ENCODE measurements at places on chromosomes 6 and 20. TPM values are rescaled to one million over a fixed set of nuclear protein-coding genes. Genes with fewer than 3 reads are reported as not detected.

The KIFC1 gene
- 83.7 TPM for total RNA-seq

DNA sequence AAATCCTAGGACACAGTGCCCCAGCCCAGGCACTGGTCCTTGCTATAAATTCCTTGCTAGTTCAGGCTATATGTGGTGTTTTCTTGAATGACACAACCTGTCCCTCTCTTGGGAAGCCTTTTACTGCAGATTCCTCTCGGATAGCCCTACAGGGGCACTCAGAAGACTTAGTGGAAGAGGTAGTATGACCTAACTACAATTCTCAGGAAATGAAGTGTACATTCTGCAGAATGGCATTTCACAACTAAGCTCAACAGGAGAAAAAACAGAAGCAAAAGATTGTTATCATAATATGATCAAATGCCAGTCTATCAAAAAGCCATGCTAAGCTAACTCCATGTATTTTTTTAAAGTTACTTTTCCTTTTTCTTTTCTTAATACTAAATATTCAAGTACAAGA, 66.3 kb upstream of the FBXL4 start:
- no peak for DNase-seq

- no peak for DNase-seq
Measured at GRCh38 chr6:41707565-41708200, 27.7 kb downstream of the TFEB start.

DNA sequence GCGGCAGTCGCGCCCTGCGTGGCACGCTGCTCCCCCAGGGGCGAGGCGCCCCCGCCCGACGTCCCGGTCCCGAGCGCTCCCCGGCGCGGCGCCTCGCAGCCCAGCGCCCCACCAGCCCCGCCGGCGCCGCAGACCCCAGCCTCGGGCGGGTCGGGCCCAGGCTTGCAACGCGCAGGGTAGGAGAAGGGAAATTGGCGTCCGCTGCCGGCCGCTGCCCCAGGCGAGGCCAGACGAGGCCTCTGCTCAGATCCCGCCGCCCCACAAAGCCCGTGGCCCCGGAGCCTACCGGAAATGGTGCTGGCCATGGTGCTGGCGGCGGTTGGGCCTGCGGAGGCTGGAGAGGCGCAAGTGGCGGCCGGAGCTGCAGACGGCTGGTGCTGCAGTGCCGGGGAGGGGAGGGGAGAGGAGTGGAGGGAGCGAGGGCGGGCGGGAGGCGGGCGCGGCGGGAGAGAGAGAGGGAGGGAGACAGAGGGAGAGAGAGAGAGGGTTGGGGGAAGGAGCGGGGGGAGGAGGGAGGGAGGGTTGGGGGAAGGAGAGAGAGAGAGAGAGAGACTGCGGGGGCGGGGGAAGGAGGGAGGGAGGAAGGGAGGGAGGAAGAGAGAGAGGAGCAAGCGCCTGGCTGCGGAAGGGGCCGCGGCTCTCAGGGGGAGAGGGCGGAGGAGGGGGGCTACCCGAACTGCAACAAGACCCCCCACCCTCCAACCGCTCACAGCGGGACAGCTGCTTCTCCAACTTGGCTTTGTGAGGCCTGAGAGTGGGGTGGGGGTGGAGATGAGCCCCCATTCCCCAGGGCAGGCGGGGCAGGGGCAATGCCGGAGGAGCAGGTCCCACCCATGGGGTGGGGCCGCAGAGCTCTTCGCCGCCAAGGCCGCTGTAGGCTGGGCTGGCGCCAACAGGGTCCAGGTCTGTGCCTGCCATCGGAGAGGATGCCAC, at the start of gene STMN3:
Gene STMN3, minus strand, starts transcription at position 384 of the 933 bp plus-strand sequence. Its CDS starts 79 bp downstream, at position 305.
- peak; percentile 96 for DNase-seq

GRCh38 chr20:10609770-10610169, 64.0 kb downstream of the JAG1 start:
- DNase-seq = no peak

DNA sequence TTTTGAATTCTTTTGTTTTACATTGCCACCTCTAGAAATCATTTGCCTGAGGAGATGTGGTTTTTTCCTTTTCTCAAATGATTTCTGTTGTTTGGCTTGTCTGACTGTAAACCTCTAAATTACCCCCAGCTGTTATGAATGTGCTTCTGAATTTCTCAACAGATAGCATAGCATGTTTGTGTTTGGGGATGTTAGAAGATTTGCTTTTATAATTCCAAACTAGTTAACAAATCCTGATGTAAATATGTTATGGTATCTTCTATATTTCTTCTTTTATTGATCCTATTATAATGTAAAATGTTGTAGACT, 31.6 kb upstream of the EZR start:
- DNase-seq = no peak

The NRSN1 gene
- not detected for total RNA-seq

The RGS19 gene
- 15.9 TPM for total RNA-seq

DNA sequence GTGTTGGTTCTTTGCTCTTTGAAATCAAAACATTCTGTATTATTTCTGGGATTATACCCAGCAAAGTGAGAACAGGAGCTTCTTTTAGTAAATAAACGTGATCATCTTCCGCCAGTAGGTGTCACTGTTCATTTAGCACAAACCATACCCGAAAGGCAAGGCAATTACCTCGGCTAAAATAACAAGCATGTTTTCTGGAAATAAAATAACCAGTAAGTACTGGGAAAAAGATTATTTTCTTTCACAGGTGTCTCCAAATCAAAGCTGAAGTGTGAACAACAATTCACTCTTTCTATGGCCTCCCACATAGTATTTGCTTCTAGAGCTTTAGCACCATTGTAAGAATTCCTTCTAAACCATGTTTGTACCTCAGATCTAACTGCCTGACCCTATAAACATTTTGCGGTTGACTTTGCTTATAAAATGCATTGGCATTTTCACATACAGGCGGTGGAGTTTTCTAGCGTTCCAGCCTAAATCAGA, 144.6 kb upstream of the AGPAT4 start:
- no peak for DNase-seq

DNA sequence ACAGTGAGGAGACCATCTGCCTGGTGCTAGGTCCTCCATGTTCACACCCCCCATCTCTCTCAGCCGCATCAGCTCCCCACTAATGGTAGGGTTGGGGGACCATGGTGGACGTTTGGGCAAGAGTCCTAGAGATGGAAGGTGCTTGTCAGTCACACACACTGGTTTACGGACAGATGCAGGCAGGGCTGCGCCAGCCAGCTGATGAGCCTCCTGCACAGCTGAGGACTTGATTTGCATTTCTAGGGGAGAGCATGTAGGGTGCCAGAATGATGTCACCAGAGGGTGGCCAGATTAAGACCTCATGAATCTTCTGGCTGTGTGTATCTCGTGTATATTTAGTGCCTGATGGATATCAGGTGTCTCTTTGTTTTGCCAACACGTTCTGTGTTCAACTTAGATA, 28.6 kb downstream of the CST8 start:
- no peak for DNase-seq

The RAD21L1 gene
- total RNA-seq = 0.77 TPM

Measured in WTC11 (cell line).